ENCODE measurements at places on chromosomes 2 and 18. TPM values are rescaled to one million over a fixed set of nuclear protein-coding genes. Genes with fewer than 3 reads are reported as not detected.

GRCh38 chr2:120262761-120263428 lies 10.2 kb downstream of the RALB start:
- no peak for DNase-seq

DNA sequence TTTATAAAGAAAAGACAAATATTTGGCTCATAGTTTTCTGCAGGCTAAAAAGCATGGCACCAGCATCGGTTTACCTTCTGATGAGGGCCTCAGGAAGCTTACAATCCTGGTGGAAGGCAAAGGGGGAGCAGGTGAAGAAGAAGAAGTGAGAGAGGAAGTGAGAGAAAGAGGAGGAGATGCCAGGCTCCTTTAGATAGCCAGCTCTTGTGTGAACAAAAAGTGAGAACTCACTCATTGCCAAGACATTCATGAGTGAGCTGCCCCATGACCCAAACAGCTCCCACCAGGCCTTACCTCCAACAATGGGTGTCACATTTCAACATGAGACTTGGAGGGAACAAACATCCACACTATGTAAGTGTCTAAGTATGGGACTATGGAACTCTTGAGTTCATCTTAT lies 14.3 kb downstream of the CCDC150 start:
- DNase-seq, result no peak

DNA sequence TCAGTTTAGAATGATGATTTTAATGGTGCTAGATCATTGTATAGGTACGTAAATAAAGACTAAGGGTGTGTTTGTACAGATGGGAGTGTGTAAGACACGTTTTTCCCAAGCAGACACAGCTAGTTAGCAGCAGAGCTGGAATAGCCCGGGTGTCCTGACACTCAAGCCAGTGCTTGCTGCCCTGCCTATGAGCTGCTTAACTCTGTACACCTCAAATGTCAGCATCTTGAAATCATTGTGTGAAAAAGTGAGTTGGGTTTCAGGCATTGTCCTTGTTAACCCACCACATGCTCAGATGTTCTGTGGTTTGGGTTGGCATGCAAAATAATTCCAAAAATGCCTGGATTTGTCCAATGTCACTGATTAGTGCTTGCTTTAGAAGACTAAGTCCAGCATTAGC lies 13.0 kb upstream of the TET3 start:
- DNase-seq, result peak; percentile 6

- DNase-seq, result no peak
Measured at GRCh38 chr2:104853534-104854497, at the start of gene POU3F3. Gene POU3F3 (plus strand): TSS chr2:104854115. CDS start chr2:104855511, 1,396 bp downstream.

DNA sequence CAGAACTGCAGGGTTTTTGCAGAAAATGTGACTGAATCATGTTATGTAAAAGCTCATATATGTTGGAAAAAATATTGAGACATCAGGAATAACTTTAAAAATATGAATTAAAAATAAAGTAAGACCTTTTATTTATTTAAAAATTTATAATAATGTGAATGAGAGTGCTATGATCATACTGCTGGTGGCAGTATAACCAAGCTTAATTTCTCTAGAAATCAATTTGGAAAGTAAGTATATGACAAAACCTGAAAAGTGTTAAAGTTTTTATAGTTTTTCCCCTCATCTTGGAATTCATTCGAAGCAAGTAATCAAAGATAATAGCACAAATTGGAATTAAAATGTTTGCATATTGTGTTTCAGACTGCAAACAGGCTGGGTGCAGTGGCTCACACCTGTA lies 7.5 kb downstream of the SLC39A10 start:
- DNase-seq, result no peak

GRCh38 chr2:28227498-28227897 lies 165.2 kb upstream of the FOSL2 start:
- no peak for DNase-seq

- no peak for DNase-seq
Measured at GRCh38 chr2:27502142-27502541, 5.5 kb downstream of the GCKR start.

CIB4 gene
- total RNA-seq, result not detected

GRCh38 chr2:31101701-31102100 lies 36.5 kb downstream of the GALNT14 start:
- DNase-seq, result no peak

DSG1 gene
- total RNA-seq, result not detected

FSHR gene
- total RNA-seq, result not detected
